ENCODE measurements at places on chromosomes 12 and 14. TPM values are rescaled to one million over a fixed set of nuclear protein-coding genes. Genes with fewer than 3 reads are reported as not detected.

CLEC4E gene
- total RNA-seq: not detected

SLC38A2 gene
- total RNA-seq: 315 TPM

SPIC gene
- total RNA-seq: not detected

RASSF8 gene
- total RNA-seq: 0.46 TPM

SDR9C7 gene
- total RNA-seq: not detected

CCDC177 gene
- total RNA-seq: not detected

SOX5 gene
- total RNA-seq: 1.1 TPM

PITPNM2 gene
- total RNA-seq: 15.9 TPM

MYO1H gene
- total RNA-seq: not detected

KRT3 gene
- 0.09 TPM for total RNA-seq
